ENCODE measurements at places on chromosomes 6 and 20.

GRCh38 chr6:147281895-147282565 is 77.8 kb downstream of the STXBP5 start:
- DNase-seq: no peak

DNA sequence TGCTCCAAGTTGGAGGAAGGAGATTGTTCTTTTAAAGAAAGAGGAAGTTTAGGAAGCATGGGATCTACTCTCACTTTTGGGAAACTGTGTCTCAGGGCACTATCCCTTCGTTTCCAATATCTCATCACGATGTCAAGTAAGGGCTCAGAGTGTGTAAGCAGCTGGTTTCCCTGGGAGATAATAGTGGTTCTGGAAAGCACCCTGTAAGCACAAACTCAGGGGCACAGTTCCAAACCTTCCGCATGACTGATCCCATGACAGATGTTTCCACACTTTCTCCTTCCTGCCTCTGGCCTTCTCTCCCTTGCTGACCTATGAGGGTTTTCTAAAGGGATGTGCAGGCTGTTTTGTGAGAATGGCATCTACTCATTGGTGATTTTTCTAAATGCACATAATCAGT is 33.9 kb downstream of the ADTRP start:
- DNase-seq: no peak

DNA sequence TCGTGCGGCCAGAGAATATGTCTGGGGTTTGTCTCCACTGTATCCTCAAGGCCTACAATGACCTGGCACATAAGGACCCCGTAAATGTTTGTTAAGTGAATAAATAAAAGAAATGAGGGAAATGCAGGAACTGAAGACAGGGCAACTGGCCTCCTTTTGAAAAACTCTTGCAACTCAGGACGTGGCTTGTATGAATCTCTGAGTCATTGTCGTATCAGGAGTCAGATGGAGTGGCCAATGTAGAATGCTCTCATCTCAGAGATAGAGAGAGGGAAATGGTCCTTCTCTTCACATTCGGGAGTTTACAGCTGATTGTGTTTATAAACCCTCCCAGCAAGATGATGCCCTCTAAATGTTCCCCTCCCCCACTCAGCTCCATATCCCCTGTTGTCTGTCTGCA is 57.1 kb downstream of the UST start:
- DNase-seq: no peak

DNA sequence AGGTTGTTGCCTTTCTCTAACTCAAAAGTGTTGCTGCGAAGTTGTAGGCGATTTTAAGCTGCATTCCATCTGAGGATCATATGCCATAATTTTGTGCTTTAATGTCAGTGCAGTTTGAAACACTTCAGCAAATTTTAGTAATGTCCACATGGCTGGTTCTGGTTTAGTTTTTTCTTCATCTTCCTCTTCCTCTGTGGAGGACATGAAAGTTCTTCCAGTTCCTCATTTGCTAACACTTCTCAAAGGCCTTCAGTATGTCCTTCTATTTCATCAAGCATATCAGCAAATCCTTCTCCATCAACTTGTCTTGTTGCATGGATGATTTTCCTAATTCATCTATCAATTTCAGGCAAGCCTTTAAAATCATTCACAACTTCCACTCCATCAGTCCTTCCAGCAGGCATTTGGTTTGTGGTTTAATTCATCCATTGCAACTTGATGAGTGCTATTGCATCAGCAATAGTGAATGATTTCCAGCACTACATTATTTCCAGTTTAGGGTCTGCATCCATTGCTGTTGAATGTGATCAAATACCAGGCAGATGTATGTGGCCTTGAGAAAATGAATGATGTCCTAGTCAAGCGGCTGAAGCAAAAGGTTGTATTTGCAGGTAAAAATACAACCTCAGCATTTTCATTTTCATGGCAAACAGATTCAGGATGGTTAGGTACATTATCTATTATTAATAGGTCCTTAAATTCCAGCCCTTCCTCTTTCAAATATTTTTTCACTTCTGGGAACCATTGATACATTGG is 20.2 kb downstream of the SHLD1 start:
- DNase-seq: no peak

DNA sequence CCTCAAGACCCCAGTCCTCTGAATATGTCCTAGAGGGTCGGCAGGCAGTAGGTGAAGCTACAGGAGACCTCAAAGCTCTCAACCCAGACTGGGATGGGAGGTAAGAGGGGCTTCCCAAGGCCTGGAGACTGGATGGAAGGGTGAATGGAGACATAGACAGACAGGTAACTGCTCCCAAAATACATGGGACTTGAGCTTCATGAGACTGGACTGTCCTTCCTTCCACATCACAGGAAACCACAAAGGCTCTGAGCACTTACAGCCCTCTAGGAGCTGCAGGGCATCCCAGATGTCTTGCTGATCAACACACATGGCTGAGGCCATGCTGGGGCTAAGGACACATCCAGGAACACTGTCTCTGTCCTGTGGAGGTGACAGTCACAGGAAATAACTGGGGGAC is 11.6 kb downstream of the HSPA12B start:
- no peak for DNase-seq
